ENCODE measurements at places on chromosomes 3 and 15.

GRCh38 chr3:59567661-59568060, 517.8 kb upstream of the CFAP20DC start:
- no peak for DNase-seq

- no peak for DNase-seq
These were observed 755 bp downstream of the PARP15 start for GRCh38 chr3:122578069-122578740.

DNA sequence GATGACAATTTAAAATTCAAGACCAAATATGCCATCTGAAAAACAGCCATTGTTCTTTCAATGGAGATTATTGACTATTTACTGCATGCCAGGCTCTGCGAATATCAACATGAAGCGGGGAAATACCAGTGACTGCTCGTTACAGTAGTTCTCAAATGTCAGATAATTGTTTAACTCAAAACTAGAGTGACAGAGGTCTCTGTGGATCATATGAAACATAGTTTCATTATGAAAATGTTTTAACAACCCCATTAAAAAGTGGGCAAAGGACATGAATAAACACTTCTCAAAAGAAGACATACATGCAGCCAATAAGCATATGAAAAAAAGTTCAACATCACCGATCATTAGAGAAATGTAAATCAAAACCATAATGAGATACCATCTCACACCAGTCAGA, 50.0 kb upstream of the GPR149 start:
- DNase-seq = no peak

DNA sequence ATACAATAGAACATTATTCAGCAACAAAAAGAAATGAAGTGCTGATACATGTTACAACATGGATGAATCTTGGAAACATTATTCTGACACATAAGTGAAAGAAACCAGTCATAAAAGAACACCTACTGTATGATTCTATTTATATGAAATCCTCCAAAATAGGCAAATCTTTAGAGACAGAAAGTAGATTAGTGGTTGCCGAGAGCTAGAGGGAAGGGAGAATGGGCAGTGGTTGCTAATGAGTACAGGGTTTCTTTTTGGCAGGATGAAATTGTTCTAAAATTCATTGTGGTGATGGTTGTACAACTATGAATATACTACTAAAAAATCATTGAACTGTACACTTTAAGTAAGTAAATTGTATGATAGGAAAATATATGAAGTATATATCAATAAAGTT, 6.3 kb upstream of the LRRC58 start:
- DNase-seq = no peak

GRCh38 chr15:101494251-101494796, 4.8 kb upstream of the PCSK6 start:
- DNase-seq = no peak

DNA sequence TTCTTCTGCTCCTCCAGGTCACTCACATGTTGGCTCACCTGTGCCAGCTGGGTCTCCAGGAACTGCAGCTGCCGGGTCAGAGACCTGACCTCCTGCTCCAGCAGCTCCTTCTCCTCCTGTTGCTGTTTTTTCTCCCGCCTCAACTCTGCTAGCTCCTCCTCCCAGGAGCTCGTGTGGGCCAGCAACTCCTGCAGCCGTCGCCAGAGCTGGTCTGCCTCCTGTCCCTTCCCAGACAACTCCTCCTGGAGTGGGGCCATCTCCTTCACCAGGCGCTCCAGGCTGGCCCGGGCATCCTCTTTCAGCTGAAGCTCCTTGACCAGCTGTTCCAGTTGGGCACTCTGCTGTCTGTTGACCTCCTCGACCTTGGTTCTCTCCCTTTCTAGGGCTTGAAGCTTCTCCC, 24.5 kb downstream of the CXCR6 start:
- no peak for DNase-seq

DNA sequence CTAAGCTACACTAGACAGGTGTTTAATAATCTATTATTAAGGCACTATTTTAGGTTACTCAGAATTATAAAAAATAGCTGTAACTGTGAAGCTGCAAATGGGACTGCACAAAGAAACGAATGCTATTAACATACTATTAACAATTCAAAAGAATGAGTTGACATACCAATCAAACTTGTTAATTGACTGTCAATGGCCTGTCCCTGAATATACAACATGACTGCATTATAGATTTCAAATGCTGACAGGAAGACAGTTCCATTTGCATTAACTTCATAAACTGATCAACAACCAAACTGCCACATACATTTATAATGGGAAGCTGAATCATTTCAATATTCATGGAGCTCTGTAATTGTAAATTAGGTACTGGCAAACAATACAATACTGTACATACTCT, 169.0 kb upstream of the NANOGP8 start:
- DNase-seq = no peak

DNA sequence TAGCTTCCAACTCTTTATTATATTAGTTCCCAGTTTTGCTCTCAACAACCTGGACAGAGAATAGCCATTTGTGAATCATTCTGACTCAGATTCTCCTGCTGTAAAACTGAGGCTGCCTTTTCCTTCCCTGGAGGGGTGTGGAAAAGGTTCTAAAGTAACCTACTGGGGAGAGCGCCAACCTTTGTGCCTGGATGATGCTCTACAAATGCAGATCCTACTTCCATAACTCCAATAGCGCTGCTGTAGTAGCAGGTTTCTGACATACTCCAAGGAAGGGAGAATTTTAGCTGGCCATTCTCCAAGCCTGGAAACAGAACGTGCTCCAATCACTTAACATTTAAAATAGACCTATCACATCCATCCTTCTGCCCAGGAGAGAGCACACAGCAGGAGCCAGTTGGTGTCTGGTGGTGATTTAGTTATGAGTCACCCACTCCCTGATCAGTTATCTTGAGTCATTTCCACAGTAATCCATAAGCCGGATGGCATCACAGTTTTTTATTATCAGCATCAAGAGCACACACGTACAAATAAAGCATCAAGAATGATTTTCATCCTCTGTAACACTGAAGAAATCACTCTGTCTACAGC, 38.3 kb downstream of the MYH15 start:
- DNase-seq = peak; percentile 96

DNA sequence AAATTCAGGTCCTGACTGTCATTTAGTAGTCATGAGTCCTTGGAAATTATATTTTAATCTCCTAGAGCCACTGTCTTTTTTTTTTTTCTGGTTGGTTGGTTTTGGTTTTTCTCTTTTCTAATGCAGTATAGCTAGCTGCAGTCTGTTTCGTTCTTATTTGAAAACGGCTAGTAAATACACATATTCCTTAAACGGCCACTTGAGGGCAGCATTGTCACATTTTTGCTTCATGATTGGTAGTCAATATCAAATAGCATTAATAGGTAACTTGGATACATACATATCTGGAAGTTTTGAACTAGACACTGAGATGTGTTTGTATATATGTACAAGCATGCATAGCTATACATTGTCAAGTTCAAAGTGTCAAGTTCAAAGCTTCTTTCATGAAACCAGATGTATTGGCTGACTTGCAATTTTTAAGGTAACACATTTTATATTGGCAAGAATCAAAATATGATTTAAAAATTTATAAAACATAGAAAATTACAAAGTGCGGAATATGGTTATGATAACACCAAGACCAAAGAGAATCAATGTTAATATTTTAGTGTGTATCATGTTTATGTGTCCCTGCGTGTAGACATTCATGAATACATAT, 22.5 kb downstream of the GABRA5 start:
- DNase-seq = peak; percentile 82

GRCh38 chr3:141020143-141020830, 30.9 kb upstream of the SPSB4 start:
- DNase-seq = no peak

DNA sequence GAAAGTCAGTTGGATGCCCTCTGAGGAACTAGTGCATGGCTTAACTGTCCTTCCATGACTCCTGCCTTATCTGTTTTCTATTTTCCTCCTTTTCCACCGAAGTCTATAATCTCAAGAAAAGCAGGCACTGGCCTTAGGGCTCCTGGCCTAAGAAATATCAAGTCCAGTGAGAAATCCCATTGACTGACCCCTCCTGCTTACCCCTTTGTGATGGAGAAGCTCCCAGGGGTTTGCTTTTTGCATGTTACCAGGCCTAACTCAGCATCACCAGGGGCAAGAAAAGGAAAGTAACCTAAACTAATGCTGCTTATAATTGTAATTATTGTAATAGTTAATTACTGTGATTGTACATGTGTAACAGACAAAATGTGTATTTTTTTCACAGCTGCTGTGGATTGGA, 21.7 kb downstream of the CCR3 start:
- no peak for DNase-seq

- DNase-seq = no peak
These were observed 40.2 kb upstream of the ZBTB20 start for GRCh38 chr3:115187149-115187757.

GRCh38 chr3:134675726-134676256, 25.0 kb upstream of the KY start:
- DNase-seq = peak; percentile 21

- DNase-seq = no peak
These were observed 993.2 kb downstream of the OTOL1 start for GRCh38 chr3:162489853-162490252.

GRCh38 chr3:17181413-17181907, 296.7 kb downstream of the PLCL2 start:
- DNase-seq = no peak

- no peak for DNase-seq
These were observed 4.4 kb downstream of the ACAP2 start for GRCh38 chr3:195438371-195438770.

GRCh38 chr3:161851941-161852566, 355.4 kb downstream of the OTOL1 start:
- DNase-seq = peak; percentile 65

DNA sequence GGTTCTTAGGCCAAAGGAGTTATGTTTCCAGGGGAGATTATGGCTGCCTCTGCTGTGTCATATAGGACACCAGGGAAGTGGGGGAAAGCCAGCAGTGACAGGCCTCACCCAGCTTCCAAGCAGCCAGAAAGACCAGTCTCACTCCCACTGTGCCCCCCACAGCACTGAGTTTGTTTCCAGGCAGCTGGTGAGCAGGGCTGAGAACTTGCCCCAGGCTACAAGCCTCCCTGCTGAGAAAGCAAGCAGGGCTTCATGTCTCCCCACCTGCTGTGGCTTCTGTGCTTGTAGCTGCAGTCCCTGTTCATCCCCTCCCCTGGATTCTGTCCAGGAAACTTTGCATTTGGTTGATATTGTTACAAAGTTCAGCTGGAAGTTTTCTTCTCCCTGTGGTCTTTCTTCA, 376.3 kb downstream of the PDCD6IP start:
- DNase-seq = no peak

GRCh38 chr3:130779031-130779430, 32.4 kb upstream of the PIK3R4 start:
- no peak for DNase-seq

GRCh38 chr3:178456621-178457285, 79.5 kb upstream of the KCNMB2 start:
- DNase-seq = no peak

DNA sequence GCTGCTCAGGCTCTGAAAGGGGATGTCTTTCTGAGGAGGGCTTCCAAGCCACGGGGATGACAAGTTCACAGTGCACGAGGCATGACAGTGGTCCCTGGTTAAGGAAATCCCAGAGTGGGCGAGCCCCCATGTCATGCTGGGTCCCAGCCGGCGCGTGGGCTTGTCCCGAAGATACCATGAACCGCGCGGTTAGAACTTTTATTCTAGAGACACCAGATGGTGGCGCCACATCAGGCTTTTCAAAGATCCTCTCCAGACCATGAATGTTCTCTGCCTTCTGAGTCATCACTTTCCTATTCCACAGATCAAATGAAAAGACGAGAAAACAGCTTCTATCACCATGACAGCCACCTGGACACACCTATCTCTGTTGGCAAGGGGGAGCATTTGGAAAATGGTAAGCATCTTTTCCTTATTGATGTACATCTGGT, 227.8 kb upstream of the LYSMD4 start:
- DNase-seq = no peak

DNA sequence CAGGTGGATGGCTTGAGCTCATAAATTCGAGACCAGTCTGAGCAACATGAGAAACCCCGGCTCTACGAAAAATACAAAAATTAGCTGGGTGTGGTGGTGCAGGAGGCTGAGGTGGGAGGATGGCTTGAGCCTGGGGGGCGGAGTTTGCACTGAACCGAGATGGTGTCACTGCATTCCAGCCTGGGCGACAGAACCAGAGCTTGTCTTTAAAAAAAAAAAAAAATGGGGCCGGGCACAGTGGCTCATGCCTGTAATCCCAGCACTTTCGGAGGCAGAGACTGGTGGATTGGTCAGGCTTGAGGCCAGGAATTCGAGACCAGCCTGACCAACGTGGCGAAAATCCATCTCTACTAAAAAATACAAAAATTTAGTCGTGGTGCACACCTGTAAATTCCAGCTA, 64.0 kb downstream of the TMEM44 start:
- no peak for DNase-seq

- DNase-seq = no peak
These were observed 38.8 kb downstream of the SATB1 start for GRCh38 chr3:18386274-18386890.

GRCh38 chr3:126959136-126959920, 23.6 kb upstream of the PLXNA1 start:
- DNase-seq = no peak

DNA sequence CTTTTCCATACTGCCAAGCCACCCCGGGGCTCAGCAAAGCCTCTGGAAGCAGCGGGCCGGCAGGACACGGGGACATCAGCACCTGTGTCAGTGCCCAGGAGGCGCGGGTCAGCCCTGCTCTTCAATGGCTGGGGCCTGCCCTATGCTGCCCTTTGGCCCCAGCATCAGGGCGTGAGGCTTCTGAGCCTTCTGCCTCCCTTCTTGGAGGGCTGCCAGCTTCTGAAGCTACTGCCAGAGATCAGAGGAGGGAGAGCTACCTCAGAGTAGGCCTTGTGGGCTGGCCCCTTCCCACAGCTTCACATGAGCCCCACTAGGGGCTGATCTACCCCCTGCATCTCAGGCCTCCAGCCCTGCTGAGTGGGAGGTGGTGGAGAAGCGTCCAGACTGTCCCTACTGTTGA, 13.0 kb upstream of the TMEM115 start:
- no peak for DNase-seq

DNA sequence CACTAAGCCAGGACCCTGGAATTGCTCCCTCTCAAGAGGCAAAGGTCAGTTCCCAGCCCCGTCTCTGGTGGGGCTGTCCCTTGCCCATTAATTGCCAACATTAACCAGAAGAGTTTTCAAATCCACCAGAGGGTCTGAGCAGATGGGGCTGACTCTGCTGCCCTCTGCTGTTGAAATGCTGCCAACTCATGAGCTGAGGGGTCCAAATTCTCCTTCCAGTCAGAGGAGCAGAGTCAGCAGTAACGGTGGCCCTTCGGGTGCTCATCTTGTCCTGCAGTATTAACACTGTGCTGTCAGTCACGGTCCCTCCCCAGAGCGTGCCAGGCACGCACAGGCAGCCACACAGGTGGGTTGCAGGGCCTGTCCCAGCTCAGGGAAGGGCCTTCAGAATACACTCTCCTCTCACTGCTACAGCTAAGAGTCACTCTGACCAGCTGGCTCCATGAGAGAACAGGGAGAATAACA, 10.7 kb upstream of the SPTBN5 start:
- DNase-seq = peak; percentile 82

DNA sequence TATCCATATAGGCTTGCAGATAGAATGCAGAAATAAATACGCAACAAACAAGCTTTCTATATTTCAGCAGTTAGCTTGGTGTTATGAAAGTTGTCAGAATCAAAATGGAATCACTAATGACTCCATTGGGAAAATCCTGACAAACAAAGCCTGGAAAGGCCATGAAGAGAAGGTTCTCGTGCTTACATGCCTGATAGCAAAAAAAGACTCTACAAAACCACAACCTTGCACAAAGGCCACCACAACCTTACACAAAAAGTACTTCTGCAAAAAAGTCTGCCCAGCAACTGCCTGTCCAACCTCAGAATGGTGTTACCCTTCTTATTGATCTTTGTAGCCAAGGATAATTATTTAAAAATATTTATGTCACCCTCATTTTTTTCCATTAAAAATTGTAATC, 14.4 kb upstream of the PLSCR1 start:
- DNase-seq = no peak

GRCh38 chr3:5187920-5188418, 462 bp downstream of the EDEM1 start:
- peak; percentile 67 for DNase-seq
